ENCODE measurements at places on chromosomes 6 and 20. TPM values are rescaled to one million over a fixed set of nuclear protein-coding genes. Genes with fewer than 3 reads are reported as not detected.

UNC5CL gene
- 2.3 TPM for polyA plus RNA-seq

ELMO2 gene
- polyA plus RNA-seq = 35.6 TPM

DEFB132 gene
- polyA plus RNA-seq = not detected

LPA gene
- 0.08 TPM for polyA plus RNA-seq

DUSP15 gene
- 6.0 TPM for polyA plus RNA-seq

ZCCHC3 gene
- 34.0 TPM for polyA plus RNA-seq

HLA-DPA1 gene
- 13.1 TPM for polyA plus RNA-seq

ADAM33 gene
- 7.0 TPM for polyA plus RNA-seq

STMN3 gene
- 70.8 TPM for polyA plus RNA-seq

RAB44 gene
- 0.03 TPM for polyA plus RNA-seq

IFT52 gene
- 29.1 TPM for polyA plus RNA-seq

PROKR2 gene
- 9.5 TPM for polyA plus RNA-seq

RPS21 gene
- polyA plus RNA-seq = 7,219 TPM

GFOD1 gene
- polyA plus RNA-seq = 2.5 TPM

BLCAP gene
- 72.2 TPM for polyA plus RNA-seq

TP53TG5 gene
- not detected for polyA plus RNA-seq

SLC44A4 gene
- 7.1 TPM for polyA plus RNA-seq

R3HDML gene
- polyA plus RNA-seq = not detected

PTCHD4 gene
- polyA plus RNA-seq = 0.11 TPM

ZNF831 gene
- polyA plus RNA-seq = not detected

RIMS4 gene
- 13.3 TPM for polyA plus RNA-seq

SALL4 gene
- 112 TPM for polyA plus RNA-seq

MCCD1 gene
- not detected for polyA plus RNA-seq

SPATS1 gene
- not detected for polyA plus RNA-seq

ERVFRD-1 gene
- polyA plus RNA-seq = not detected

PBOV1 gene
- not detected for polyA plus RNA-seq

LTB gene
- 0.77 TPM for polyA plus RNA-seq

PGC gene
- polyA plus RNA-seq = 0.25 TPM

CFB gene
- 0.09 TPM for polyA plus RNA-seq

EMILIN3 gene
- polyA plus RNA-seq = 5.2 TPM

IRF4 gene
- 0.77 TPM for polyA plus RNA-seq

TUBB2A gene
- 315 TPM for polyA plus RNA-seq

PET117 gene
- 9.1 TPM for polyA plus RNA-seq

B3GALT4 gene
- polyA plus RNA-seq = 2.2 TPM

PNPLA1 gene
- polyA plus RNA-seq = not detected

FAM209B gene
- polyA plus RNA-seq = not detected

RAMACL gene
- polyA plus RNA-seq = 0.23 TPM

PAK5 gene
- 0.49 TPM for polyA plus RNA-seq

WFDC5 gene
- polyA plus RNA-seq = not detected

BPIFB4 gene
- polyA plus RNA-seq = not detected

NOX3 gene
- not detected for polyA plus RNA-seq

TMEM74B gene
- polyA plus RNA-seq = 7.8 TPM

TREML2 gene
- 0.18 TPM for polyA plus RNA-seq

ULBP1 gene
- 0.32 TPM for polyA plus RNA-seq

SEL1L2 gene
- not detected for polyA plus RNA-seq

CNR1 gene
- 1.8 TPM for polyA plus RNA-seq

UBE2C gene
- polyA plus RNA-seq = 312 TPM

SRSF6 gene
- polyA plus RNA-seq = 38.5 TPM
